ENCODE measurements at places on chromosomes 16 and 17.

DNA sequence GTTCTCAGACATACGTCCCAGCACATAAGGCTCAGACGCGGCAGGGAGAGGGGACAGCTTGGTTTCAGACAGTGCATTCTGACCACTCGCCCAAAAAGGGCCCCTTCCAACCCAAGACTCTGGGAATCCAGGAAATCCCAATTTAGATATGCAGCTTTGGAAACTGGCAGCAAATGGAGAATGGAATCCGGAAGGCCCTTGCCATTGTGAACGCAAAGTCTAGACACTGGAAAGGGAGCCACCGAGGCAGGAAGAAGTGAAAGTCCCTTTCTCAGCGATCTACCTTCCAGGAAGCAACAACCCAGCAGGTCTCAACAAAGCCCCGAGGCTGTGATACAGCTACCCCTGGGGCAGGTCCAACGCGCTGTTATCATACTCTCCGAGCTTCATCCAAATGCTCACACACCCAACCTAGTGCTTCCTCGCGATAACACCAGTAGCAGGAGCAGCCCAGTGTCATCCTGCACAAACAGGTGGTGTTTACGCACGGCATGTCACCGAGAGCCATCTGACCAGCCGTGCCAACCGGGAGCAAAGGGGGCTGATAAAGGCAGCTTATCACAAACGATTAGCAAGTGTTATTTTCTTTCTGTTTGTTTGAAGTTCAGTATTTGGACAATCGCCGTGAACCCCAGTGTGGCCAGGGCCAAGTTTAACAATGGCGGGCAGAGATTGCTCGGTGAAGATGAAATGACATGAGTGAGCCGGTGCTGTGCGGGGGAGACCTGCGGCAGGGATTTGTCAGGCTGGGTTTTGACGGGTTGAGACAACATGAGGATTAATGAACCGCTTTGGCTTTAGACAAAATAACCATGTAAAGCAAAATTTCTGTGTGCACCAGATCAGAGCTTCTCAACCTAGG lies 240.6 kb downstream of the FOXL1 start:
- DNase-seq = no peak

GRCh38 chr17:12744298-12744697 lies 45.0 kb upstream of the ARHGAP44 start:
- peak; percentile 84 for DNase-seq

DNA sequence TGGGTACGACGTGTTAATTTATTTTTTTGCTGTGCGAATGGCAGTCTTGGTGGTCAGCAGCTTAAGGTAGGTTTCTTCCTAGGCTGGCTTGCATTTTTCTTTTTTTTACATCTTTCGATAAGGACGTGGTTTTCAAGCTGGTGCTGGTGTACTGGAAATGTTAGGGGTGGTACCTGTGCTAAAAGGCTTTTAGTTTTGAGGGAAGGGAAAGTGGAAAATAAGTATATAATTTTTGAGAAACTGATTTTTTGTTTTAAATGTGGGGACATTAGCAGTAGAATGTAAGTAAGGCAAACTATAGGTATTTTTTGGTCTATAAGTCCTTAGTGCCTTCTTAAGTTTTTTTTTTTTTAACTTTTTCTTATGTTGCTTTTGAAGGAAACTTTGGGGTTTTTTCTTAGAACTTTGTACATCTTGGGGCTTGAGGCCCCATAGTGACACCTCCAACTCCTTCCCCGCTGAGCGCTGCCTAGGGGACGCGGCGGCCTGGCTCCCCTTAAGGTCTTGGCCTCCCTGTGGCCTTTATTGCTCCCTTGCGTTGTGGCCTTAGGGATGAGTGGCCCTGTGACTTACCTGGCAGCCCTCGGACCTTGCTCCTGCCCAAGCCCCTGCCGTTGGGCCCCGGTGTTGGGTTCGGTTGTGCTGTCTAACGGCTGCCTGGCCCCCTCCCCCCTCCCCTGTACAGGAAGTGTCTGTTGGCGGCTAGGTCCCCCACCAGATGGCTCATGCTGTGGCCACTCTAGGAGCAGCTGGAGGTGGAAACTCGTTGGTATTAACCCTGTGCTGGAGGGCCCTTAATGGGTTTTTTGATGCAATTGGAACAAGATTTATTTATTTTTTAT lies 88.0 kb upstream of the RPRML start:
- DNase-seq = peak; percentile 85

DNA sequence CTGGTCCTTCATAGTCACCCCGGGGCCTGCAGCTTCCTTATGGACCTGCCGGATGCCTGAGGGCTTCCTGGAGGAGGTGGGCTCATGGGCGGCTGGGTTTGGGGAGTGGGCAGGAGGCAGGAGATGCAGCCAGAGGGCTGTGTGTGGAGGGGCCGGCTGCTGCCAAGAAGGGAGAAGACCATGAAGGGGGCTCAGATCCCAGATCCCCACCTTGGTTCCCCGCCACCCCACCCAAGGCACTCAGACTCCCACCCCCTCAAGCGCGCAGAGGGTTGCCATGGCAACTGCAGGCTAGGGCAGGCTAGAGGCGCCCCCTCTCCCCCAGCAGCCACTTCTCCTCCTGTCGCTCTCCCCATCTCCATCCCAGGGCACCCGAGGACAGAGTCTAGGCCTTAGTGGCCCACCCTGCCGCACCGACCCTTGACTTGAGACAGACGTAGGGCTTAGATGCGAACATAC lies 104.5 kb downstream of the CRLF3 start:
- peak; percentile 55 for DNase-seq

- peak; percentile 90 for DNase-seq
Observed at GRCh38 chr16:3879887-3880564, 487 bp downstream of the CREBBP start.

- DNase-seq = no peak
Observed at GRCh38 chr17:62605588-62605987, 21.9 kb upstream of the MRC2 start.

DNA sequence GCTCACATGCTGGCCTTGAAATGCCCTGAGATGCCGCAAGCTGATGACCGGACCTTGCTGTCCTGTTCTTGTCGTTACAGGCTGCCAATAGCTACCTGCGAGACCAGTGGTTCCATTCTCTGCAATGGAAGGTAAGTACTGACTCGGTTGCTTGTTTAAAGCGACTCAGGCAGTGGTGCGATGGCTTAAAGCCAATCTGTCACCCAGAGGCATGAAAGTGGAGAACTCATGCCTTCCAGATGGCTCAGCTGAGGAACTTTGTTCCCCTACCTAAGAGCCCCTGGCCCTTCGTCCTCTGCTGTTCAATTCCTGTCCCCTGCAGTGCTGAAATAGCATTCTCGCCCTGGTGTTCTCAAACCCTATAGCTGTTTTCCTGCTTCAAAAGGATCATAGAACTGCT lies 158.3 kb upstream of the PLCG2 start:
- no peak for DNase-seq
